Left renal pelvis (tissue), 4 donors: ENCODE measurements at places on chromosomes 2 and 18. TPM values are rescaled to one million over a fixed set of nuclear protein-coding genes. Genes with fewer than 3 reads are reported as not detected.

Gene ZNF236
- polyA plus RNA-seq: 9.1 TPM

Gene PCBP1
- 314 TPM for polyA plus RNA-seq

Gene SP140
- polyA plus RNA-seq: 1.3 TPM

Gene PTGR3
- 43.6 TPM for polyA plus RNA-seq

Gene ANKAR
- 10.8 TPM for polyA plus RNA-seq

Gene ASXL3
- 5.6 TPM for polyA plus RNA-seq

Gene LBX2
- polyA plus RNA-seq: 5.4 TPM

Gene IL18R1
- 2.9 TPM for polyA plus RNA-seq

Gene VSNL1
- 6.1 TPM for polyA plus RNA-seq

Gene IL1RN
- 5.2 TPM for polyA plus RNA-seq

Gene SPRED2
- polyA plus RNA-seq: 40.0 TPM

Gene BUB1
- 22.9 TPM for polyA plus RNA-seq

- DNase-seq: no peak
Observed at GRCh38 chr2:80242355-80242910, 62.1 kb downstream of the LRRTM1 start.

- DNase-seq: no peak
Observed at GRCh38 chr2:120632796-120633646, 102.6 kb upstream of the GLI2 start.

GRCh38 chr2:85949280-85949679, 60.5 kb upstream of the ST3GAL5 start:
- no peak for DNase-seq

DNA sequence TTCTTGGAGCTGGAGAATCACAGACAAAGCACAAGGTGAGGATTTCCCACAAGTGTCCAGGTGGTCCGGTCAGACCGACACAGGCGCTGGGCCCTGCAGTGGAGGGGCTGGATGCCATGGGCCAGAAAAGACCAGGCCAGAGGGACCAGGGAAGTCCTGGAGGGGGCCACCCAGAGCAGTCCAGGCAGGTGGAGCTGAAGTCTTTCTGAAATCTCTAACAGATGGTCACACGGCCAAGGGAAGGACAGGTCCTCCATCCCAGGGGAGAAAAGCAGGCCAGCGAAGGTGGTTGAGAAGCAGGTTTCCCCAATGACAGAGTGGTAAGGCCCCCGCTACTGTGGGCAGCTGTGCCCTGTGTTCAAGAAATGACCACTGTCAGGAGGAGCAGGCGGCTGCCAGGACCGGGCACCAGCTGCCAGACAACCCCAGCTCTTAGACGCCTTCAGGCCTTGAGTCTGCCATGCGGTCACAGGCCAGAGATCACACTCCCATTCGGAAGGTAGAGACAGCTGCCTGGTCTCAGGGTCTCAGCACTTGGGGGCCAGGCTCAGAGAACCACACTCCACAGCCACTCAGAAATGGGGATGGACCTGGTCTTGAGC, 25.9 kb downstream of the HS1BP3 start:
- DNase-seq: no peak

DNA sequence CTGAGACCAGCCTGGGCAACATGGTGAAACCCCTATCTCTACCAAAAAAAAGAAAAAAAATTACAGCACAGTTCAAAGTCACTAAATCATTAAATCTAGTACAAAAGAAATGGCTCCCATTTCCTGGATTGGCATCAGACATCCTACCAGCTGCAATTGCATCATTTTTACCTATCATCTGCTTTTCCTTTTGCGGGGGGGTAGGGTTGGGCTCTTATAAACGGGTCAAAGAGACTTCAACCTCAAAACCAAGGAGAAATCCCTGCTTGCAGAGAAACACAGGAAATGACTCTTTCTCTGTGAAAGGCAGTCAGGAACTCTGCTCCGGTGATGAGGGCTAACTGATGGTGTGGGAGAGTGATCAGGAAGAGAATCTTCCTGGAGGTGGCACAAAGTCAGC, 45.3 kb upstream of the RFX8 start:
- DNase-seq: no peak

DNA sequence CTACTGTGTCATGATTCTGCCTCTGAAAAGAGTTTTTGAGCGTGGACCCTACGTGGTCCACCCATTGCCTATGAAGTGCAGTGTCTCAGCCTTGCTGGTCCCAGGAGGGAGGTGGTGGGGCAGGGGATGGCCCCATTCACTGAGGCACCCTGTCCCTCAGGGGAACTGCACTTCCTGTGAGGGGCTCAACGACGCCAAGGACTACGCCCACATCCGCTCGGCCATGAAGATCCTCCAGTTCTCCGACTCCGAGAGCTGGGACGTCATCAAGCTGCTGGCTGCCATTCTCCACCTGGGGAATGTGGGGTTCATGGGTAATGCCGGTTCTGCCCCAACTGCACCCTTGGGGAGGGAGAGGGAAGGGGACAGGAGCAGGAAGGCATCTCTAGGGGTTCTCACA, 42.5 kb downstream of the MYO7B start:
- no peak for DNase-seq

DNA sequence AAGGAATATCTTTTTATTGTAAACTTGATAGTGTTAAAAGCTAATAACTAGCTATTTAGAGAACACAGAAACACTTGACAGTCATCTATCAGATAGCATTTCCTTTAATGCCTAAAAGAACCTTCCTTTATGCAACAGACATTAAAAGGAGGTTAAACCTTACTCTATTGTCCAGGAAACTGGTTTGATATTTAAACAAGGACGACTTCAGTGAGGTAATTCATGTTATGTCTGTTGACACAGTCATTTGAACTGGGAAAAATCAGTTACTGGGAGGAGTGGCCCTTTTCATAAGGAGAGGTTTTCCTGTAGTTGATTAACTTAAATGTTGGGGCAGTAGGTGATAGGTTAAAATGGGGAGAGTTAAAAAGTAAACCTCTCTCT, 6.7 kb downstream of the TGIF1 start:
- no peak for DNase-seq

DNA sequence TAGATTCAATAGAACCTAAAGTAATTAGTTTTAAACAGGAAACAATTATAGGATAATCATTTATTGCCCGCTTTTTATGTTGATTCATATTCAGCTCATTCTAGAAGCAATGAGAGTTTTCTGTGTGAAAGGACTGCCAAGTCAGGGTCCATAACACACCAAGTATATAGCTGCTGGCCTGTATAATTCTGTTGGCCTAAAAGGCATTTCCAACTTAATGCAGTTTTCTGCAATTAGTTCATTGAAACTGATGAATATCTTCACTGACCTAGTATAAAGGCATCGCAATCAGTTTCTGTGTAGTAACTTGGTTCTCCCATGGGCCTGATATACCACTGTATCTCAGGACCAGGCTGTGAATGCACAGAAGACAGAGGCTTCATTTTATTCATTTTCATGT, 69.1 kb upstream of the GRB14 start:
- no peak for DNase-seq

DNA sequence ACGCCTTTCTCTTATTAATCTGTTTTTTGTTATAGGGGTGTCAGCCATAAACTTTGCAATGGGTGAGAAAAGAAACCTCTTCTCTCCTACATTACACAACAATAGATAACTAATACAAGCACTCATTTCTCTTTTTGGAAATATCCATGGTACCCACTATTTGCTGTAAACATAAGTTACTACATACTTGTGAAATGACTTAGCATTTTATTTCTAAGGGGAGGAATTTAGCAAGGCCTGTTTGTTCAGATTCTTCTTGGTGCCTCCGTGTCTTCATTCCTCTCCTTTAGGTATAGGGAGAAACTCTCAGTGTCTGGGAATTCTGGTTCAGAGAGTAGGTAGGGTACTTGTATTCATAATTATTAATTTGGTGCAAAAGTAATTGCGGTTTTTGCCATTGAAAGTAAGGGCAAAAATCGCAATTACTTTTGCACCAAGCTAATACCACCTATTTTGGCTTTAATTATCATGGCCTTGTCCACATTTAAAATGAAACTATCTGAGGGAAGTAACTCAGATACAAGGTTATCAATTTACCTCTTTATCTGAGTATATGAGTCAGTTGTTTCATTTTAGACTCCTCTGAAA, 134.8 kb downstream of the MREG start:
- DNase-seq: no peak

- no peak for DNase-seq
Observed at GRCh38 chr2:26245231-26245732, 543 bp downstream of the HADHB start.

- DNase-seq: no peak
Observed at GRCh38 chr2:95305380-95306061, 8.4 kb downstream of the KCNIP3 start.

- no peak for DNase-seq
Observed at GRCh38 chr2:205972113-205972512, 113.9 kb downstream of the INO80D start.

DNA sequence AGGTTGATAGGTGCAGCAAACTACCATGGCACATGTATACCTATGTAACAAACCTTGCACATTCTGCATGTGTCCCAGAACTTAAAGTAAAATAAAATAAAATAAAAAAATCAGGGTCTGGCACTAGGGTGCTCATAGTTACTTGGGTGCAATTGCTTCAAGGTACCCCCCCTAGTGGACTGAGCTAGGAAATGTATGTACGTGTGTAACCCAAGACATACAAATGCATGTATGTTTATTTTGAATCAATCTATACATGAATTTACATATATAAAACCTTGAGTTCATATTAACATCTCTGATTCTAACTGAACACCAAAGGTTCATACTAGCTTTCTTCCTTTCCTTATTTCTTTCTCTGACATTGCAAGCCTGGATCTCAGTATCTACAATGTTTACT, 51.5 kb downstream of the USP37 start:
- DNase-seq: no peak

DNA sequence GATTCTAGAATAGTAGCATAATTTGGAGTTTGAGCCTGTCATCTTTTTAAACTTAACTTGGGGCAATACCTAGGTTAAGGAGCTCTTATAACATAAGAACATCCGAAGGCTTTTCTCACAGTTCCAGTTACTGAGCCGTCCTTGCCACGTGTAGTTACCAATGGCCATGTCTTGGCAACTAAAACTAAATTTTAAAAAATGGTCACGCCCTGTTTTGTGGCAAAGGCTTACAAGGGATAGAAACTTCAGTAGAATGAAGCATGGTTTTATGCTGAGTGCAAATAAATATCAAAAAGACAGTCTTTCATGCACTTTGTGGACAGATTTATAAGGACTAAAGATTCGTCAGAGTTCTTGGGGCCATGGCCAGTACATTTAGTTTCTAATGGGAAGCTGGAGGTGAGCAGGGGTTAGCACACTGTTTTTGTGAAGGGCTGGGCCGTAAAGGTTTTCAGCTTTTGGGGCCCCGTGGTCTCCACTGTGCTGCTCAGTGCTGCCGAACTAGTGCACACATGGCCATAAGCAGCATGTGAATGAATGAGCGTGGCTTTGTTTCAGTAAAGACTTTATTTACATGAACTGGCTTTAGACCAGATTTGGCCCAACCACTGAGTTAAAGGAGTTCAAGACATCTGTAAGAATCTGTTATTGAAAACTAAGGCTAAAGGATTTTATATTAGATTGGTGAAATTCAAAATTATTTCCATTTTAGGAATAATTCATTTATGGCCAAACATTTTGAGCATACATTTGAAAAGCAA, 41.1 kb downstream of the GRHL1 start:
- DNase-seq: no peak

DNA sequence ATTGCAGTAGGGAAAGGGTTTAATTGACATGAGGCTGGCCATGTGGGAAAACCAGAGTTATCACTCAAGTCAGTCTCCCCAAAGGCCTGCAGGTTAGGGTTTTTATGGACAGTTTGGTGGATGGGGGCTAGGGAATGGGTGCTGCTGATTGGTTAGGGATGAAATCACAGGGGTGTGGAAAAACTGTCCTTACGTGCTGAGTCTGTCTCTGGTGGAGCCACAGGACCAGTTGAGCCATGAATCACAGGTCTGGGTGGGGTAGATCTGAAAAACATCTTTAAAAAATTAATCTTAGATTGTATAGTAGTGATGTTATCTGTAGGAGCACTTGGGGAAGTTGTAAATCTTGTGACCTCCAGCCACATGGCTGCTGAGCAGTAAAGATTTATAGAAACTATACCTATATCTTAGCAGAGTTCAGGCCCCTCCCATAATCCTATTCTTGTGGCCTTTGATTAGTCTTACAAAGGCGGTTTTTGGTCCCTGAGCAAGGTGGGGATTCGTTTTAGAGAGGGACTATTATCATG, 139.6 kb downstream of the COMMD1 start:
- DNase-seq: no peak

GRCh38 chr2:136000502-136000901, 15.1 kb upstream of the DARS1 start:
- DNase-seq: no peak

GRCh38 chr2:234677758-234678538, 181.1 kb upstream of the ARL4C start:
- no peak for DNase-seq

GRCh38 chr2:26074676-26075075, 40.8 kb downstream of the RAB10 start:
- DNase-seq: no peak

GRCh38 chr2:240762249-240762648, 57.8 kb downstream of the KIF1A start:
- no peak for DNase-seq

- DNase-seq: no peak
Observed at GRCh38 chr18:67776929-67777328, 260.4 kb upstream of the DSEL start.
